ENCODE measurements at places on chromosomes 1 and 21. TPM values are rescaled to one million over a fixed set of nuclear protein-coding genes. Genes with fewer than 3 reads are reported as not detected.

The PCP4 gene
- not detected for total RNA-seq

The ZNF648 gene
- 0.26 TPM for total RNA-seq

The IFI16 gene
- 175 TPM for total RNA-seq

DNA sequence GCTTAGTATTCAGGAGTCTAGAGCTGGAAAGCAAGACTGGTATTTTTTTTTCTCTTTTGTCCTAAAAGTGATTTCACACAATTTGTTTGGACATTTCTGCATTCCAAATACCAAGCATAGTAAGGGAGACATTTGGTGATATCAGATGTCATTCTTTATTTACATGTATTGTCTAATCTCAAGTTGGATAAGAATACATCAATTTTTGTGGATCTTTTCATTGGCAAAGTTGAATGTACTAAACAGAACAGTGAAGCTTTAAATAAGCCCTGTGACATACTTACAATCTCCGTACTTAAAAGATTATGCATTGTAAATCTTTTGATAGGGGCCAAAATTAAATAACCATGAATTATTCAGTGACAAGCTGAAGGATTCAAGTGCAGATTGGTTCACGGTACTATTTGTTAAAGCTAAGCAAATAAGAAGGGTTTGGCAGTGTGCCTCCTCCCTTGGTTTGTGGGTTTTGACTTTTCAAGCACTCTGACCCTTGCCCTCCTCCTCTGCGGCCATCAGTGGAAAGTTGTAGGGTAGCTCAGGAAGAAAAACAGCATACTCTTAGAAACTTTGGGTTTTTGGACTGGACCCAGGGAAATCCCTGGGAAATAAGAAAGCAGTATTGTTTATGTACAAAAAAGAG, 663.7 kb downstream of the ADGRL2 start:
- DNase-seq, result no peak
- H3K4me3 ChIP-seq, result no peak overlapping the region
- H3K27me3 ChIP-seq, result no peaks in the 10 kb centered on the region
- H3K4me1 ChIP-seq, result no peaks in the 10 kb centered on the region
- no peak overlapping the region for H3K27ac ChIP-seq

GRCh38 chr1:11948822-11949458, 14.4 kb downstream of the PLOD1 start:
- H3K27ac ChIP-seq, result no peak overlapping the region
- H3K4me1 ChIP-seq, result no peaks in the 10 kb centered on the region
- H3K4me3 ChIP-seq, result no peak overlapping the region
- no peaks in the 10 kb centered on the region for H3K36me3 ChIP-seq

DNA sequence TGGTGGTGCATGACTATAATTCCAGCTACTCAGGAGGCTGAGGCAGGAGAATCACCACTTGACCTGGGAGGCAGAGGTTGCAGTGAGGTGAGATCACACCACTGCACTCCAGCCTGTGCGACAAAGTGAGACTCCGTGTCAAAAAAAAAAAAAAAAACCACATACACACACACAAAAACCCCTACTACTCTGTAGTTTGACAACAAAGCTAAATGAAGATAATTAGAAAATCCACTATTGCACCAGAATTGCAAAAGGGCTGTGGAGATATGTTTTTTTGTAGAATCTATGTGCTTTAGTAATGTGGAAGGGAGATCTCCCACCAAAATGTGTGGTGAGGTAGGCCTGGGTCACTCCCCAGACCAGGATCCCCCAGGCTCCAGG, 32.2 kb upstream of the KHDRBS1 start:
- H3K27me3 ChIP-seq, result no peaks in the 10 kb centered on the region
- H3K36me3 ChIP-seq, result no peaks in the 10 kb centered on the region
- peaks cover 44% of the 10 kb centered on the region for H3K4me1 ChIP-seq
- H3K27ac ChIP-seq, result peak overlapping the region; percentile 4
- no peak overlapping the region for H3K4me3 ChIP-seq

DNA sequence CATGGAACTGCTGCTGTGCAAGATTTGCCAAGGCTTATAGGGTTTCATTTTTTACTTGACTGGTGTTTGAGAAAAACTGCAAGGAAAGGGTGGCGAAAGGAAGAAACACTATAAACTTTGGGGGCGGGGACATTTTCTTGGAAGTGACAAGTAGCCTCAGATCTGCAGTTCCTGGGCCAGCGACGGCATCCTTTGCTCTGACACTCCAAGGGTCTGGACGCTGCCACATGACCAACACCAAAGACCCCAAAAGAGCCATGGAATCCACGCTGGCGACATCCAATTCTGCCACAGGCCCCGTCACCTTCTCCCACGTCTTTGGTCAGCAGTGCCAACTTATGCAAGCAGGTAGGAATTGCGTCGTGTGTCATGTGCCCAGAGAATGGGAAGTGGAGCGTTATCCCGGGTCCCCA, 193.4 kb downstream of the PRDM2 start:
- H3K4me3 ChIP-seq, result no peak overlapping the region
- peaks cover 98% of the 10 kb centered on the region for H3K27me3 ChIP-seq
- H3K4me1 ChIP-seq, result peaks cover 3% of the 10 kb centered on the region
- DNase-seq, result no peak
- no peaks in the 10 kb centered on the region for H3K36me3 ChIP-seq
- no peak overlapping the region for H3K27ac ChIP-seq

DNA sequence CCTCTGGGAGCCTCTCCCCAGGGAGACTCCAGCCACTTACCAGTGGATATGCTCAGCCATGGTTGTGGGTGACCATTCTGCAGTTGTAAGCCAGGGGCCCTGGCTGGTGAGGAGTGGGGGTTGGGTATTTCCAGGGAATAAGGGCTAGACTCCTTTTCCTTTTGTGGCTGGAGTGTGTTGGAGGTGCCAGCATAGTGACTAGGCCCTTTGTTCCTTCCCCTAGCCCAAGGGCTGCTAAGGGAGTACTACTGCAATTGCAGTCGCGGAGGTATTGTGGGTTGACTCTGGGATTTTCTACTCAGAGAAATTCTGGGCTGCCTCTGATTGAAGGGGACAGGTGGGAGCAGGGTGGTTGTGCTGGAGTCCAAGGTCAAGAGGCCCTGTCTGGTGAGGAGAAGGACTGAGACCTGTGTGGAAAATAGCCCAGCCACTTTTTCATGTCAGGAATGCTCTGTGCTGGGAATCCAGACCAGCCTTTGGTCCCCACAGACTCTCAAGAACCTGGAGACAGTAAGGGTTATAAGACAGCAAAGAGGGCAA, 43.1 kb downstream of the MROH9 start:
- no peak for DNase-seq
- no peaks in the 10 kb centered on the region for H3K4me1 ChIP-seq

GRCh38 chr1:156928043-156928602, 7.7 kb downstream of the LRRC71 start:
- H3K27ac ChIP-seq, result no peak overlapping the region
- peaks cover 13% of the 10 kb centered on the region for H3K4me1 ChIP-seq
- H3K4me3 ChIP-seq, result no peak overlapping the region
- DNase-seq, result no peak
- peaks cover 79% of the 10 kb centered on the region for H3K27me3 ChIP-seq

DNA sequence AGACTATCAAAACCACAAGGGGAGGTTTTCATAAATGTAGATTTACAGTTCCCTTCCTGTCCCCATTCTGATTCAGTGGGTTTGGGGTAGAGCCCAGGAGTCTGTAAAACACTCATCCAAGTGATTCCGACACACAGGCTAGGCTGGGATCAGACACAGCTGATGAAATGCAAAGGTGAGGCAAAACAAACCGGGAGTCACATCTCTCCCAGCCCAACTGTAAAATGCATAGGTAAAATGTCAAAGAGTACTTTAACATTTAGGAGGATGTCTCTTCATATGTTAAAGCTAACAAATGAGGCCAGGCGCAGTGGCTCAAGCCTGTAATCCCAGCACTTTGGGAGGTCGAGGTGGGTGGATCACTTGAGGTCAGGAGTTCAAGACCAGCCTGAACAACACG, 45.0 kb downstream of the ZNF281 start:
- no peak overlapping the region for H3K27ac ChIP-seq
- no peak overlapping the region for H3K4me3 ChIP-seq
- no peaks in the 10 kb centered on the region for H3K36me3 ChIP-seq

Measured in spleen (tissue), 13 donors.